Inflammatory macrophage treated with lipopolysaccharide for 4 hours (primary cell): ENCODE measurements at places on chromosomes 7 and 10.

DNA sequence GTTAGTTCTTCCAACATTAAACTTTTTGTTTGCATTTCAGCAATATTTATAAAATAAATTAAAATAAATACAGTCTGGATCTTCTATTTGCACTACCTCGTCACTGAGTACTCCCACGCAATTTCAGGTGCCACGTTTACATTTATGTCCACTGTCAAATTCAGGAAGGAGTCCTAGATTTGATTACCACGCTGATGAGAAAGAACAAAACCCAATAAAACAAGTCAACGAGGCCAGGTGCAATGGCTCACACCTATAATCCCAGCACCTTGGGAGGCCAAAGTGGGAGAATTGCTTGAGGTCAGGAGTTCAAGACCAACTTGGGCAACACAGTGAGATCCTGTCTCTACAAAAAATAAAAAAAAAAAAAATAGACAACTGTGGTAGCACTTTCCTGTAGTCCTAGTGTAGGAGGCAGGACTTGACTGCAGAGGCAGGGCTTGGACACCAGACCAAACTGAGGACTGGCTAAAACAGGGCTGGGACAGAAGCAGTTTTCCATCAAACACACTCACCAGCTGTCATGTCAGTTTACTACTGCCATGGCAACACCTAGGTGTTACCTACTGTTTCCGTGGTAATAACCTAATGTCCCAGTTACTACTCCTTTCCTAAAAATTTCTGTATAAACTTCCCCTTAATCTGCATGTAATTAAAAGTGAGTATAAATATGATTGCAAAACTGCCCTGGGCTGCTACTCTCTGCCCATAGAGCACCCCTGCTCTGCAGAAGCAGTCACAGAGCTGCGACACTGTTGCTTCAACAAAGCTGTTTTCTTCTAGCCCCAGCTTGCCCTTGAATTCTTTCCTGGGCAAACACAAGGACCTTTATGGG is 341.7 kb downstream of the PARD3 start:
- DNase-seq: no peak

- DNase-seq: no peak
Measured at GRCh38 chr10:105974803-105975456, 1189.6 kb downstream of the SORCS1 start.

GRCh38 chr7:47937711-47938573 is 10.3 kb downstream of the PKD1L1 start:
- no peak for DNase-seq

DNA sequence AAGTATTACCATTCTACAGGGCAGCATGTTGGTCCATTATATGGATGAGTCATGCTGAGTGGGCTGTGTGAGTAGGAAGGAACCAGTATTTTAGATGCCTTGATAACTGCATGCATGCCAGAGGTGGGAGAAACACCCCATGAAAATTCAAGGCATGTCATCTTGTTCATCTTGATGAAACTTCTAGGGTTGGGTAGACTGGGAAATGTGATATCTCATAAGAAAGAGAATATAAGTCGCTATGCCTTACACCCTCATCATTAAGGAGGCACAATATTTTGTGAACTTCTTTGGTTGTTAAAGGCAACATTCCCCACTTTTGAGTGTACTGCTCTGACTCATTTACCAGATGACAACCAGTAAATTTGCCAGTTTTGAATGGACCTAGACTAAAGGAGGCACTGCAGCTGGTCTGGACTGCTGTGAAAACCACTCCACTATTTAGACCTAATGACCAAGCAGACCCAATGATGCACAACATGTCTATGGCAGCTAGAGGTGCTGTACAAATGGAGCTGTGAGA is 48.0 kb downstream of the ZNF365 start:
- DNase-seq: no peak

GRCh38 chr10:132961787-132962622 is 19.6 kb upstream of the CFAP46 start:
- DNase-seq: peak; percentile 75

- no peak for DNase-seq
Measured at GRCh38 chr10:14312014-14312413, 18.7 kb downstream of the FRMD4A start.

DNA sequence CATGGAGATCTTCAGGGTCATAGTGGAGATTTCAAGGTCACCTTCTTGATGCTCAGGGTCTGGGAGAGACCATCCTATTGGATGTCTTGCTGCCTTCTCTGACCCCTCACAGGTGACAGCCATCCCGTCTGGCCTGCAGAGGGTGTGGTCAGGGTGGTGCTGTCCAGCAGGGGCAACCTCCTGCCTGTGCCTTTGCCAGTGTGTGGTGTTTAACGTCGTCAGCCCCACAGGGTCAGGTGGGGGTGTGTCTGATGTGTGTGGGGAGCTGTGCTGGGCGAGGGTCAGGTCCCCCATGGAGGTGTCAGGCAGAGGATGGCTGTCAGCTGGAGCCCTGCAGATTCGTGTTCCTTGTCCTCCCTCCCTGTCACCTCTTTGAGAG is 16.5 kb downstream of the ADCY1 start:
- DNase-seq: no peak
